ENCODE measurements at places on chromosomes 5 and 9.

DNA sequence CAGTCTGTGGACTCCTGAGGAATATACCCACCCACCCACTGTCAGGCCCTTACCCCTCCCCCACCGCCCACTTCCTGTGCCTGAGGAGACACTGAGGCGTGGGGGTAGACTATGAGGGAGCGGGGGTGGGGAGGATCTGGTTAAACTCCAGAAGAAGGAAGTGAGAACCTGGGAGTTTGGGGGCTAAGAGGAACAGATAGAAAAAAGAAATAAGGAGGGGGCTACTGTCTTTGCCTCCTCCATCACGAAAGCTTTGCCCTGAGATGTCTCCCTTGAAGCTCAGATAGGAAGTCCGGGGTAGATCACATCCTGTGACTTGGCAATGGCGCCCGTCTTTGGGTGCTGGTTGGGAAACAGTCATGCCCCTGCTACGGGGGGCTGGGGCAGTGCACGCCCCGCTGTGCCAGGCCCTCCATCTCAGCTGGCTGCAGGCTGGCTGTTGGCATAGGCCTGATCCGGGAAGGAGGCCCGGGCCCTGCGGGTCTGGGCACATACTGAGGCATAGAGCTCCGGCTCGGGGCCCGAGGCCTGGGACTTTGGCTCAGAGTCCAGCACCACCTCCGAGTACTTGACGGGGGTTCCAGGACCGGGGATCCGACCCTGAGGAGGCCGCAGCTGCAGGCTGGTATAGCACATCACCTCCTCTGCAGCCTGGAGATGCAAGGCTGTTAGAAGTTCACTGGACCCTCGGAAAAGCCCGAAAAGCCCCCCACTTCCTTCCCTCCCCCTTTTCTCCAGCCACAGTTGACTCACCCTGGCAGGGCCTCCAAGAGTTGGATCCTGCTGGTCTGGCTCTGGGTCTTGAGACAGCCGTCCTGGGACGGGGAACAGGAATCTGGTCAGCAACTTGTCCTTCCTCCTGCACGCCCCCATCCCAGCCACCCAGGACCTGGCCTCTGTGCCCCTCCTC is 1.0 kb downstream of the SIT1 start:
- peak; percentile 16 for DNase-seq

GRCh38 chr9:23663946-23664345 is 162.1 kb downstream of the ELAVL2 start:
- DNase-seq, result no peak

DNA sequence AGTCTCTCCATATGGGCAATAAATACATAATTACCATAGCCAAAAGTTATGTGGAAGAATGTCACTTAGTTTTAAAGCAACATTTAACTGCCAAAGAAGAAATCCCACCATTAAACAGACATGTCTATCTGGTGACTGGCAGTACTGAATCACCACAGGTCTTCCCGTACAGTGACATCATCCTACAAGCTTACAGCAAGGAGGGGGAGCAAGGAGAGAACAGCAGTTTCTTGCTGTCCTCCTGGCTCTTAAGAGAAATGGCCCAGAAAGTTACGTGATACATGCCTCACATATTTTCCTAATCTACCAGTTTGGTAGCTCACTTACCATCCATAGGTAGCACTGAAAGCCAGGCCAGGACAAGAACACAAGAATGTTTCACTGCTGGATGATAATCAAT is 671.0 kb downstream of the DMRTA1 start:
- no peak for DNase-seq

DNA sequence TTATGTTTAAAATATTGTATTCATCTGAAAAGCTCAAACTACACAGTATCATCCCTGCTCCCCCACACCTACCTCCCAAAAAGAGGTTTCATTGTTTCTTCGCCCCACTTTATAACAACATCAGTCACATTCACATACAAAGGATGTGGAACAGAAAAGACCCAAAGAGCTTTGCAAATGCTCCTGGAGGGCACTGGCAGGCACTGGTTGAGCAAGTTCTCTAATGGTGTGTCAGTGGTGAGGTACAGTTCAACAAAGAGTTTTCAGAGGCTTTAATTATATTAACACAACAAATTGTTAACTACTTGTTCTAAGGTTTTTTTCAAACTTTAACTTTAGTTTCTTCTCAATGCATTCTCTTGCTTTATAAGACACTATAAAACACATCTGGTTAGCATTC is 54.1 kb upstream of the ECM2 start:
- no peak for DNase-seq

- no peak for DNase-seq
Measured at GRCh38 chr5:39390945-39391344, 26.6 kb upstream of the C9 start.

DNA sequence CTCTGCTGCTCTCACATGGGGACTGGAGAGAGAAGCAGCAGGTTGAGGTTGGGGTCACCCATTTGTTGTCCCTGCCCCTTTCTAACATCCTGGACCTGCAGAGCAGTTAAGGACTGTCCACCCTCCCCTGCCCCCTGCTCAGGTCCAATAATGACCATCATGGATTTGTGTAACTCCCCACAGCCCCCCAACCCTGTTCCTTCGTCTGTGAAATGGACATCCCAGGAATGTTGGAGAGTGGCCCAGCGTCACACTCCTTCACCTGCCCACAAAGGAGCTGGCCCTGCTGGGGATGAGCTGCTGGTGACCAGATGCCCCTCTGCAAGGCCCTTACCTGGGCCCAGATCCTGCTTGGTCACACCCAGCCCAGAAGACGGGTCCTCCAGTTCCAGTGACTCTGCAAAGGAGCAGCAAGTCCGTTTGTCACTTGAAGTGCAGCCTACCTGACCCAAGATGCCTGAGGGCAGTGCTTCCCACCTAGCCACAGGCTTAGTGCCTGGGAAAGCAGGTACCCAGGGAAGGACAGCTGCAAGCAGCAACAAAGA is 10.4 kb downstream of the CD74 start:
- no peak for DNase-seq

GRCh38 chr5:154610321-154611154 is 132.5 kb upstream of the HAND1 start:
- DNase-seq, result peak; percentile 32

GRCh38 chr9:105425816-105426433 is 21.9 kb upstream of the FSD1L start:
- DNase-seq, result no peak

- no peak for DNase-seq
Measured at GRCh38 chr5:107542831-107543231, 127.9 kb downstream of the EFNA5 start.

- DNase-seq, result no peak
Measured at GRCh38 chr9:108001237-108001636, 511.7 kb upstream of the KLF4 start.

DNA sequence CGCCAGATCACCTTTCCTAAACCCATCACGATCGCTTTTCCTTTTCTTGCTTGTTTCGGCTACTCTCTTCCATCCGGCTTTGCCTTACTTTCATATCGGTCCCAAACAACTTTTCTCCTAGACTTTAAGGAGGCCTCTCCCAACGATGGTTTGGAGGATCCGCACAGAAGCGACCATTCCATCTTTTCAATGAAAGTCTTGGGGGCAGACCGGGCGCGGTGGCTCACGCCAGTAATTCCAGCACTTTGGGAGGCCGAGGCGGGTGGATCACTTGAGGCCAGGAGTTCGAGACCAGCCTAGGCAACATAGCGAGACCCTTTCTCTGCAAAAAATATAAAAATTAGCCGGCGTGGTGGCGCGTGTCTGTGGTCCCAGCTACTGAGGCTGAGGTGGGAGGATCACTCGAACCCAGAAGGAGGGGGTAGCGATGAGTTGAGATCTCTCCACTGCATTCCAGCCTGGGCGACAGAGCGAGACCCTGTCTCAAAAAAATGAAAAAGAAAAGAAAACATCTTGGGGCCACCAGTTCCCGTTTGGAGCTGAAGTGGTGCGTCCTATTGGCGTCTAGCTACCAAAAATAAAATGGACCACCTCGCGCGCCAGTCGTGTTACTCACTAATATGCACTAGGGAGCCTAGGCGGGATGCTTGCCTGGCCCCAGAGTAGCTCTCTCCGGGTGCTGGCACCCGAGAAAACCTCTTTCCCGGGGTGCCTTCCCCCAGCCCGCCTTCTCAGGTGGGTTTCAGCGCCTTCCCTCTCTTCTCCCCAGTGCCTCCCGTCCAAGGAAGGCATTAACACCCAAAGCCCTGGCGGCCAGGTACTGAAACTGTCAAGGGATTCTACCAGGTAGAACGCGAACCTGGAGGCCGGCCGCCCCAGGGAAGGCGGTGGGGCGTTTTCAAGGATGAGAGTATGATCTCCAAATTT is 800 bp upstream of the AP3B1 start:
- peak; percentile 37 for DNase-seq

- DNase-seq, result no peak
Measured at GRCh38 chr9:16045651-16046280, 492.9 kb downstream of the CCDC171 start.

DNA sequence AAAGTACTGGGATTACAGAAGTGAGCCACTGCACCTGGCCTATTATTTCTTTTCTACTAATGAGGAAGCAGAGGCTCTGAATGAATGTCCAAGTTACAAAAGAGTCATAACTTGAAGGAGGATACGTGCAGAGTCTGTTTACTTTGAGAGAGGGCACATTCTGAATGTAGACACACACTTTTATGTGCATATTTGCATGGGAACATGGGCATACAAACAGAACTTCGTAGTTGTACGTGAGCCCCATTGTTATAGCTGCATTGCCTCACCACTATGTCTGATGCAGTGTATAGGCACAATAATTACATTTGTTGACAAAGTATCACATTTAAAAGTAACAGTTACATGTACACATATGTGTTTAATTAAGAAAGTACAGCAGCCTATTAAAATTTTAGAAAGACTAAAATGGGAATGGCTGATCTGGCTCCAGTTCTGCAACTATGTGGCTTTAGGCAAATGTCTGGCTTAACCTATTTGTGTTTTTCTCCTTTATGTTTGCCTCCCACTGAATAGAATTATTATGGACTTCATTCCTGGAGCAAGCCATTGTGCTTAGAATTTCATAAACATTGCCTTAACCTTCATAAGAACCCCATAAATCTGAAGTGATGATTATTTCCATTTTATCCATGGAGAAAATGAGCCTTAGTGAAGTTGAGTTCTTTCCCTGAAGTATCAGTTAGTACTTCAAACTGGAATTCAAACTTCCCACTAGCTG is 3.0 kb upstream of the DPYSL3 start:
- DNase-seq, result no peak

GRCh38 chr5:131081913-131082488 is 83.1 kb downstream of the HINT1 start:
- DNase-seq, result no peak

DNA sequence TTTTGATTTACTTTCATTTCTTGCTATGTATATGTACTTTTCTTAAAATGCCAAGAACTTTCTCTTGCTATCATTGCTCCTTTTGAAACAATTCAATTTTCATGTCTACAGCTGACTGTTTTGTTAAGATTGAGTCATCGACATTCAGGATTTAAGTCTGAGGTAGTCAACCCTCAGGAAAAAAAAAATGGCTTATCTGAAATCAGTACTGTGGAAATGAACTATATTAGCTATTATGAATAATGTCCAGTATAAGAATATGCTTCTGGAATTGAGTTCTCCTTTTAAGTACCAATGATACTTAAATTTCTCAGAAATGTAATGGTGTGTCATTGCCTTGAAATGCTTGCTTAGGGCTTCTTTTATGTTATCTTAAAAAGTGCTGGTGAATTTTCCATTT is 37.9 kb downstream of the TNFAIP8 start:
- DNase-seq, result no peak

DNA sequence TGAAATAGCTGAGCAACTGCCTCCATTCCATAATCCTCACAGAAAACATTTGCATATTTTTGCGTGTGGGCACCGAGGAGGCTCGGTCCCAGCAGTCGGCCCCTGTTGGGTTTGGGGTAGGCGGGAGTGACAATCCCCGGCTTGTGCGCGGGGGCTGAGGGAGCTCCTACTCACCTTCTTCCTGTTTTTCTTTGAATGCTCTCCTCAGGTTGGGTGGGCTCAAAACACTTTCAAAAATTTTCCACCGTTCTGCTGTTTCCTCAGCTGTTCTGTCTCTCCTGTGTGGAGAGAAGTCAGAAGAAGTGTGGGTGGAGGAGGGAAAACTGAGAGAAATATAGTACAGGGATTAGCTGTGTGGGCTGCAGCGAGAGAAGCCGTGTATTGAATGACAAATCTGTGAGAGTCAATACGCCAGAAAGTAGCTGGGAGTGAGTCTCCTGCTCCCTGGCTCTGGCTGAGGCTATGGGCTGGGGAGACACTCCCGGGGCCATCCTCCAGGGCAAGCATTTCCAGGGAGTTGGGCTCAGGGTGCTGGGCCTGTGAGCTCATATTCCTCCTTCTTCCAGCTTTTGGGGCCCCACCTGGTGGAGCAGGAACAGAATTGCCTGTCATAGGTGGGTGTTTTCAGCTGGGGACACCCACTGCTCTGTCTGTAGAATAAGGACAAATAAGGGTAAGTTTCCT is 84.7 kb downstream of the CMYA5 start:
- DNase-seq, result no peak

GRCh38 chr5:77621440-77621839 is 17.1 kb downstream of the OTP start:
- no peak for DNase-seq

DNA sequence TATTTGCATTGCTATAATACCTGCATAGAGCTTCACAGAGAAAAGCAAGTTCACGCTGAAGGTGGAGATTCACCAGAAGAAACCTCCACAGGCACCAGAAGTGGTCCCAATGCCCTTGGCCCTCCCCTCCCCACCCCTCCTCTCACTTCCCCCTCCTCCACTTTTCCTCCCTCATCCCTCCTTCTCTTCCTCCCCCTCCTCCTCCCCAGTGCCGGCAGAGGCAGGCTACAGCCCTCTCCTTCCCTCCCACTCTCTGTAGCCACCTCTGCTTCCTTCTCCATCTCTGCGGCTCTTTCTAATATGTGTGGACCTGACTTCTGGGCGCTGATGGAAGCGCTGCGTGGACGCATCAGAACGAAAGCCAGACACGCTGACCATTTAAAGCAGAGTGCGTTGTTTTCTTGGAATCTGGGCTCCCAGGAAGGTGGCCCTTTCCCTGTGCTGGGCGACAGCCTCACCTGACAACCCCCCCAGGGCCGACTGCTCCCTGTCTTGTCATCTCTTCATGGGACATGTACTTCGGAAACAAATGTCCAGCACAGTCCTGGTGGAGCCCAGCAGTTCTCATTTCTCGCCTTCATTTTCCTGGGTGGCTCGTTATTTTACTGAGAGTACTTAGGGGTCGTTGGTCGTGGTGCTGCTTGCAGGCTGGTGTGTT is 29.5 kb downstream of the NDUFS6 start:
- no peak for DNase-seq

- no peak for DNase-seq
Measured at GRCh38 chr5:116645627-116646026, 71.0 kb upstream of the SEMA6A start.

- peak; percentile 17 for DNase-seq
Measured at GRCh38 chr5:72179028-72179815, 71.9 kb downstream of the MAP1B start.

GRCh38 chr5:66967826-66968262 is 228.8 kb downstream of the CD180 start:
- DNase-seq, result no peak

GRCh38 chr9:115747731-115748130 is 405.9 kb upstream of the PAPPA start:
- no peak for DNase-seq

GRCh38 chr5:14142202-14142826 is 828 bp upstream of the TRIO start:
- no peak for DNase-seq

GRCh38 chr5:107389775-107390148 is 281.0 kb downstream of the EFNA5 start:
- DNase-seq, result no peak

- DNase-seq, result no peak
Measured at GRCh38 chr9:100466829-100467221, 6.1 kb upstream of the TMEFF1 start.

GRCh38 chr5:169954786-169955185 is 25.5 kb downstream of the INSYN2B start:
- no peak for DNase-seq
